Right ventricle myocardium superior (tissue), 1 donor: ENCODE measurements at places on chromosomes 4 and X.
A peak's percentile ranks its signal among the peaks of the same experiment; 100 is the strongest.

- no peak for DNase-seq
Observed at GRCh38 chr4:111127841-111128240, 505.0 kb upstream of the PITX2 start.

GRCh38 chrX:140355922-140356321 lies 148.9 kb downstream of the SOX3 start:
- no peak for DNase-seq

DNA sequence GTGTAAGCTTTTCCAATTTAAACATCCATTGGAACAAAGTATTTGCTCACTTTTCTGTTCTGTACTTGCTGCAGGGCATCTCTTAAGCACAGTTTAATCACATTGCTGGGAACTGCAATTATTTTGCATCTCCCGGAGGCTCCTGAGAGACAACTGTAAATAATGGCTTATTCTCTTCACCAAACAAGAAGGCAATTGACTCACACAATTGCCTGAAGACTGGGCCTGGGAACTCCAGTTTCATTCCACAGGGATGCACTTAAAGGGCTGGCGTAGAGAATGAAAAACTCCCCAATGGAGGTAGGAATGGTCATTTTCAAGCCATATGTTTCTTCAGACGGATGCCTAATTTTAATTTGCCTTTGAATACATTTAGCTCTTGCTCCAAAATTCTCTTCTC lies 29.5 kb downstream of the TFDP3 start:
- no peak for DNase-seq

DNA sequence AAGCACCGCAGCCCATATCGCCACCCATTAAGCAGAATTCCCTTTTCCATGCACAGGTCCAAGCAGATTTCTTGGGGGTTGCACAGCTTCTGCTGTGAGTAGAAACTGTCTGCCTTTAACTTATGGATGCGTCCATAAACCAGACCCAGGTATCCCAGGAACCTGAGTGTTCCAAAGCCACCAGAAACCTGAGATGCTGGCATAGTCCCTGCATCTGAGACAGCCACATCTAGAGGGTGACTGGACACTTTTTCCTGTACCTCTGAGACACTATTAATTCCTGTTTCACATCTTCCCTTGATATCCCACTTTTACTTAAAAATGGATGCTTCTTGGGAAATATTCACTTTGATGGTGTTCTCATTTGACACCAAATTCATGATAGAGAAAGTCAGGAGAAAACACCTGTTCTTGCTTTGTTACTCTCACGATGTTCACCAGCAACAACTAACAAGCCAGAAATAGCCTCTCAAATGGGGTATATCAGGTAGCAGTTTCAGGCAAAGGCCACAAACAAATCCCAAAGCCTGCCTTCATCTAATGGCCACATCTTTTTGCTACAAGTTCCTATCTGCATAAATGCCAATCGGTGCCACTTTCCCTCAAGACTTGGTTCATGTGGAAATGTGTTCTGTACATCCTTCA lies 45.5 kb upstream of the PRDX4 start:
- DNase-seq: no peak

DNA sequence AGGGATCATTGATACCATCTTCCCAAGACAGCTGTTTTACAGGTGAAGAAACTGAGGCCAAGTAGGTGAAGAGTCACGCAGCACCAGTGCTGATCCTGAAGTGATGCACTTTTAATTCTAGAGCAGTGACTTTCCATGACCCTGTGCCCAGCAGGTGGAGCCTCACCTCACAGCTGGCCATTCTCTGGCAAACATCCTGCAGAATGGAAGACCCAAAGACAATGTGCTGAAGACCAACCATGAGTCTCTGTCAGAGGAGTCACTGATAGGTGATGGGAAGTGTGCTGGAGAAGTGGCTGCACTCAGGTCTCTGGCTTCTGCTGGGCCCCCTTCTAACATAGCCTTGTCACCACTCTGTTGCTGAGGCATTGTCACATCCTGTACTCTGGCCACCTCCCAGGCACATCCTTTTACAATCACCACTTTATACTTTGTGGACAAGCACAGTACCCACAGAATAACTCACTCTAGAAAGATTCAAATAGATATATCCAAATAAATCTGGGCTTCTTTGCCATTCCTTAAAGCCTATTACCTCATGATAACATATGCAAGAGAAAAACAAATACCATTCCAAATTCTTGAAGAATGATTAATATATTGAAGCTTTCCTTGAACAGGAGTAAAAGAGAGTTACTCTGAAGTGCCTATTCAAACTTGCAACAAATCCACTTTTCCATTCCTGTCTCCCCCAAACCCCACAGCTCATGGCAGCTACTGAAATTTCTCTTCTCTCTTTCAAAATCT lies 64.1 kb upstream of the SCOC start:
- no peak for DNase-seq

DNA sequence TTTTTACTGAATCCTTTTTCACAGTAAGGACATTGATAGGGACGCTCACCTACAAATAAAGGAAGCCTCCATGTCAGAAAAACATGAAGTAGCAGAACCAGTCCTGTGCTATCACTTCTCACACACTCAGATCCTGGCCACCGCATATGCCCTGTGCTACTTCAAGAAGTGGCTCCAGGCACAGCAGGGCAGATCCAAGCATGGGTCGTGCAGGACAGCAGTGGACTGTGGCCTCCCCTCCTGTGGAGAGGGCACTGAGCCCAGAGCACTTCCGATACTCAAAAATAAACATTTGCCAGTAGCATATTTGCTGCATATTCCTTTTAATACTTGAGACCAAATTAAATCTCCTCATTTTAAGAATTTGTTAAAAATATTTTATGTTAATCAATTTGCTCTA lies 167.9 kb downstream of the PRDM5 start:
- peak; percentile 58 for DNase-seq

GRCh38 chr4:122661176-122662160 lies 40.6 kb upstream of the IL21 start:
- no peak for DNase-seq

DNA sequence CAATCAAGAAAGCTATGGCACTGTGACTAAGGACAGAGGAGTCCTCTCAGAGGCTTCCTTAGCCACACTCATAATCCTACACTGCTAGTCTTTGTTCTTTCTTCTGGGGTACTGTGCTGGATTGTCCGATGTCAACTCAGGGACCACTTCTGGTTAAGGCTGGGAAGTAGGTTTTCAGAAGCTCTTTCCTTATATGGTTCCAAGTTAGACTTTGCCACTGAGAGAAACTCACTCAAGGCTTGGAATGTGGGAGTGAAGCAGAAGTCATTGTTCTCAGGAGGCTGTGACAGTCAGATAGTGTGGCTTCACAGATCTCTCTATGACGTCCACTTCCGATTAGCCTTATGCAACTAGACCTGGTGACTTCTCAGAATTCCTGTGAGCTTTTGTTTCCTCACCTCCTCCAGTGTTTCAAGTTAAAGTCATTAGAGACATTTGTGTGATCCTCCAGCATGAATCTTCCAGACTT lies 317.3 kb upstream of the F9 start:
- DNase-seq: no peak

- DNase-seq: no peak
Observed at GRCh38 chr4:37646247-37646646, 39.9 kb downstream of the RELL1 start.

- DNase-seq: no peak
Observed at GRCh38 chrX:101785142-101785541, 125.5 kb upstream of the ARMCX2 start.

GRCh38 chr4:128286474-128287058 lies 1.0 kb downstream of the PGRMC2 start:
- DNase-seq: no peak

- no peak for DNase-seq
Observed at GRCh38 chr4:185332575-185333464, 62.9 kb downstream of the LRP2BP start.

DNA sequence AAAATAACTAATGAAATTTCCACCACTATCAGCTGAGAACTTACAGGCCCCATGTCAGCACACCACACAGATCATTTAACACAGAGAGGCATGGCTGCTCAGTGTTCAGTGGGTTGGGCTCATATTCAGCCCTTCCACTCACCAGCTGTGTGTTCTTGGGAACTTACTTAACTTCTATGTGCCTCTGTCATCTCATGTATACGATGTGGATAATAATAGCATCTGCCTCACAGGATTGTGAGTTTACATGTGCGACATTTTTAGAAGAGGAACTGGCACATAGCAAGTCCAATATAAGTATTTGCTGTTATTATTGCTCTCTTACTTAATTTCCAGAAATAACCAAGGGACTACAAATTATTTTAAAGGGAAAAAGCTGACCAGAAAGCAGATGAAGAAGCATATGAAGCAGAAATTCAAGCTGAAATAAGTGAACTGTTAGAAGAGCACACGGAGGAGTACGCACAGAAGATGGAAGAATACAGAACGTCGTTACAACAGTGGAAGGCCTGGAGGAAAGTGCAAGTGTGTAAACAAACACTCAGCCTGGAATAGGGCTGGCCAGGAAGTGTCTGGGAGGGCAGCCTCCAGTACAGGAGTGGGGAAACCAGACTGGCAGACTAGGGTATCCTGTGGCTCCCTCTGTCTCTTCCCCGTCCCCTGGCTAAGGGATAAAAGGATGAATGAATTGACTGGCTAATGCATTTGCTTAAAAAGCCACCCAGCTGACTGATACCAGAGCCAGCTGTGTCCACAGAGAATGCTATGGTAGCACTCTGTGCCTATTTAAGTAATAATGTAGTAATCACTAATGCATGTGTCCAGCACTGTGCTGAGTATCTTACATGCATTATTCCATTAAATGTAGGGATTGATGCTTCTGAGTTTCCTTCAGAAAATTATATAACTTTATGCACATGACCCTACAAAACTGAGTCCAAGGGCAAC lies 67.1 kb downstream of the CC2D2A start:
- no peak for DNase-seq

- DNase-seq: no peak
Observed at GRCh38 chrX:56029188-56029587, 203.0 kb upstream of the KLF8 start.

DNA sequence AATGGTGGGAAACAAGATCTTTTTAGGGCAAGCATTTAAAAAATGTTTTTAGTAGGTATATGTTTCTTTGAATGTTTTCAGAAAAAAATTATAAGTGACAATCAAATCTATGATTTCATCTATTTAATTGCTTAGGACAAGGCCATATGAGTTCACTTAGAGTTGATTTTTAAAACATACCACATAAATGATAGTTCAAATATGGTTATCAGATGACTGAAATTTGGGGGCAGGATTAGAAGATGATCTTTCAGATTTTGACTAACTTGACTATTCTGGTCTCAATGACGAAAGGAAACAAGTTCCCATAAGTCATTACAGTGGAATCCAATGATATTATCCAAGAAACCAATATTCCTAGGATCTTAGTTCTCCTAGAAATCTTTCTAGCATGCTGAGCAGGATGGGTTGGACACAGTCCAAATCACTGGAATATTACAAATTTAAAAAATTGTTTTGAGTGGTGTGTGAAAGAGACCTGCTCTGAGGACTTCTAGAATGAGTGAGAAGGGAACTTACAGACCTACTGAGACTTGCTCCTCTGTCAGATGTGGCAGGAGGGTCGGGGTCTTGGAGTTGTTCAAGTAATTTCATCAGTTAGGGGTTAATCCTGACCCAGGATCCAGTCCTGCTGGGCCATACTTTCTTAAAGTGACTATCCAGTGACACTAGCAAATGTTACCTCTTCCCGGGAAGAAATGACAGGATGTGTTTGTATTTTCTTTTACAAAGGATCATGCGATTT lies 20.0 kb downstream of the RHOH start:
- DNase-seq: no peak

- peak; percentile 51 for DNase-seq
Observed at GRCh38 chrX:64186974-64187761, 18.3 kb downstream of the AMER1 start.

DNA sequence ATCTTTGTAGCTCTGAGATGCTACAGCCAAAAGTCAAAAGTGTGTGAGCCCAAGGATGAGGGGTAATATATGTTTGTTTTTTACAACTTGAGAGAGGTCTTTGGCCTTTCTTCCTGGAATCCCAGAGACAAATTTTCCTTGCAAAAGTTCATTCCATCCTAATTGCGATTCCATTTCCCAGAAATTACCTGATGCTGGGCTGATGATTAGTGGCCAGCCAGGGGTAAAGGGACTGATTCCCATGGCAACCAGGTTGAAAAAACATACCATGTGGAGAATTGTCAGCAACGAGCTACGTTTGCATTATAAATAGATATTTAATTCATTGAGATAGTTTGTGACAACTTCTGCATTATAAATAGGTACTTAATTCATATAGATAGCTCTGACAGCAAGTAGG lies 17.8 kb downstream of the IGSF1 start:
- DNase-seq: no peak

DNA sequence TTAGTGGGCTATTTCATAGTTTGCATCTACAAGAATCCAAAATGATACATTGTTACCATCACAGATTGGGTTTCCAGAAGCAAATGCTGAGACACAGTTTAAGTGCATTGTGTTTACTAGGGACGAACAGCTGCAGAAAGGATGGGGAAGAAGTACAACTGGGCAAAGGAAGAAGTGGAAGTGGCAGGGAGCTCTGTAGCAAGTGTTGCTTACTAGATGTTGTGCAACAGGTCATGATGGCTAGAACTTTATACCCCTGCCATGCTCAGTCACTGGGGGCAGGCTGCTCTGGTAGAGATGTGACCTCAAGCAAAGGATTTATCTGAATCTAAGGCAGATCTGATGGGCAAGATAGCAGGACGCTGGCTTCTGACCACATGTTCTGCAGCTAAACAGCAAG lies 76.1 kb upstream of the EMCN start:
- DNase-seq: no peak

GRCh38 chr4:100162027-100162685 lies 28.1 kb downstream of the DDIT4L start:
- no peak for DNase-seq

GRCh38 chr4:23366557-23366906 lies 523.3 kb downstream of the PPARGC1A start:
- DNase-seq: no peak

GRCh38 chr4:37685823-37686372 lies 278 bp downstream of the RELL1 start:
- no peak for DNase-seq

GRCh38 chr4:155675709-155676429 lies 9.2 kb downstream of the GUCY1A1 start:
- DNase-seq: no peak

DNA sequence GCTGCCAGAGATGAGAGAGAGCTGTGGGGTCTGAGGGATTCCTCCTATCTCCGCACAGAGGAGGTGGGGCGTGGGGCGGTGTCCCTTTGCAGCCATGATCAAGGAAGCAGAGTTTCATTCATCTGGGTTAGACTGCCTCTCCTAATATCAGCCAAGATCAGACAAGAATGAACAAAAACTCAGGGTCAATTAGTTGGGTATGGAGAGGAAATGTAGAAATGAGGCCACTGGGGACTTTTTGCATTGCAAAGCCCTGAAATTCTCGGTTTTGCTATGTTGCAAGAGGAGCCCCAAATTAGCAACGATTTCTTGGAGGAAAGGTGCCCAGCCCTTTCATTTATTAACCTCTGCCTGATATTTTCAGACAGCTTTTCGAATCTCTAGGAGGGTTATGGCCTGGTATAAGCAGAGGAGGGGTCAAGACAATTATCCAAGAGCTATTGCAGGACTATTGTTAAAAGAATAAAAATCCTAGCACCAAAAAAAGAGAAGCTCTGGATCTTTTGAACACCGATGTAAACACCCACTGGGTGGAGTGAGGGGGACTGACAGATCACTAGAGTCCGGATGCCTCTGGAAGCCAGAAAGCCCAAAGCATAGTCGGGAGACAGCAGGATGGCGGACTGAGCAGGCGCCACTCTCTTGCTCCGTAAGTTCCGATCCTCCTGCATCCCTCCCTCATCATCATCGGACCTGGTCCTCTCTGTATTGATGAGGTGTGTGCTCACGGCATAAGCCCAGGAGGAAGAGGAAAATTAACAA lies 34.4 kb upstream of the ACSL1 start:
- no peak for DNase-seq
